ENCODE measurements at places on chromosomes 11 and 22.

- DNase-seq = no peak
Measured at GRCh38 chr11:1006762-1007161, 29.8 kb downstream of the MUC6 start.

DNA sequence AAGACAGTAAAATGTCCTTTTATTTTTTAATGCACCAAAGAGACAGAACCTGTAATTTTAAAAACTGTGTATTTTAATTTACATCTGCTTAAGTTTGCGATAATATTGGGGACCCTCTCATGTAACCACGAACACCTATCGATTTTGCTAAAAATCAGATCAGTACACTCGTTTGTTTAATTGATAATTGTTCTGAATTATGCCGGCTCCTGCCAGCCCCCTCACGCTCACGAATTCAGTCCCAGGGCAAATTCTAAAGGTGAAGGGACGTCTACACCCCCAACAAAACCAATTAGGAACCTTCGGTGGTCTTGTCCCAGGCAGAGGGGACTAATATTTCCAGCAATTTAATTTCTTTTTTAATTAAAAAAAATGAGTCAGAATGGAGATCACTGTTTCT, 1.1 kb upstream of the CCND1 start:
- no peak for DNase-seq

GRCh38 chr11:12786891-12787290, 112.7 kb downstream of the TEAD1 start:
- no peak for DNase-seq

DNA sequence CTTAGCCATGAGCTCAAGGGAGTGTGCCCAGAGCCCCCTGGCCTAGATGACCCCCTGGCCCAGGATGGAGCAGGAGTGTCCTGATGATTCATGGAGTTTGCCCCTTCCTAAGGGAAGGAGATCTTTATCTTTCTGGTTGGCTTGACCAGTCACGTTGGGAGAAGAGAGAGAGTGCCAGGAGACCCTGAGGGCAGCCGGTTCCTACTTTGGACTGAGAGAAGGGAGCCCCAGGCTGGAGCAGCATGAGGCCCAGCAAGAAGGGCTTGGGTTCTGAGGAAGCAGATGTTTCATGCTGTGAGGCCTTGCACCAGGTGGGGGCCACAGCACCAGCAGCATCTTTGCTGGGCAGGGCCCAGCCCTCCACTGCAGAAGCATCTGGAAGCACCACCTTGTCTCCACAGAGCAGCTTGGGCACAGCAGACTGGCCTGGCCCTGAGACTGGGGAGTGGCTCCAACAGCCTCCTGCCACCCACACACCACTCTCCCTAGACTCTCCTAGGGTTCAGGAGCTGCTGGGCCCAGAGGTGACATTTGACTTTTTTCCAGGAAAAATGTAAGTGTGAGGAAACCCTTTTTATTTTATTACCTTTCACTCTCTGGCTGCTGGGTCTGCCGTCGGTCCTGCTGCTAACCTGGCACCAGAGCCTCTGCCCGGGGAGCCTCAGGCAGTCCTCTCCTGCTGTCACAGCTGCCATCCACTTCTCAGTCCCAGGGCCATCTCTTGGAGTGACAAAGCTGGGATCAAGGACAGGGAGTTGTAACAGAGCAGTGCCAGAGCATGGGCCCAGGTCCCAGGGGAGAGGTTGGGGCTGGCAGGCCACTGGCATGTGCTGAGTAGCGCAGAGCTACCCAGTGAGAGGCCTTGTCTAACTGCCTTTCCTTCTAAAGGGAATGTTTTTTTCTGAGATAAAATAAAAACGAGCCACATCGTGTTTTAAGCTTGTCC, 14.3 kb downstream of the ADORA2A start:
- DNase-seq = no peak

DNA sequence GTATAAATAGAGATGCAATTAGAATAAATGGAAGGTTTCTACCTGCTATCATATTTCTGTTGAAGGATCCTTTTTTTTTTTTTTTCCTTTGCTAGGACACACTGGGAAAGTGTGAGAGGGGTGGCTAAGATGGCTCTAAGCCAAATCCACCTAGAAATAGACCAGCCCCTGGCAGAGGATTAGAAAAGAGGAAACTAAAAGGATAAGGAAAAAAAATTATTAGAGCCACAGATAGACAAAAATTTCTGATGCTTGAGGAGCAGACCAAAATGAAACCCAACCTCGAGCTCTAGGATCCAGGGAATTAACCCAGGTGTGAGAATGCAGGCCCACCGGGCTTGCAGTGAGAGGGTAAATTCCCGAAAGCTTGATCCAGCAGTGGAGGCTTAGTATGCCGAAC, 262.3 kb downstream of the CADM1 start:
- no peak for DNase-seq

GRCh38 chr11:84543367-84544159, 1083.6 kb downstream of the DLG2 start:
- DNase-seq = no peak

DNA sequence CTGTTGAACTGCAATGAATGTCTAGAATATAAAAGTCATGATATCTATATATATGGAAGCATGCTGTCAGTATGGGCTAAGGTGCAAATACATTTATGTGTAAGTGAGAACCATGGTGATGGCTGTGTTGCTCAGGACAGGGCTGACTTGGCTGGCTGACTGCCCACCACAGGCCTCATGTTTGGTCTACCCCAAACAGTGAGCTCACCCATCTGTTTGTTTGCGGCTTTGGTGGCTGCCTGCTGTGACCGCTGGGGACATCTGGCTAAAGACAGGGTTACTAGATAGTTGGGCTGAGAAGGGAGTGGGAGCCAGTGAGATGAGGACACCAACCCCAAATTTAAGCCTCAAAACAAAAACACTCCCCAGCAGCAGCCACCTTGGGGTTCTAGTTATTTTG, 6.3 kb downstream of the CD44 start:
- no peak for DNase-seq

DNA sequence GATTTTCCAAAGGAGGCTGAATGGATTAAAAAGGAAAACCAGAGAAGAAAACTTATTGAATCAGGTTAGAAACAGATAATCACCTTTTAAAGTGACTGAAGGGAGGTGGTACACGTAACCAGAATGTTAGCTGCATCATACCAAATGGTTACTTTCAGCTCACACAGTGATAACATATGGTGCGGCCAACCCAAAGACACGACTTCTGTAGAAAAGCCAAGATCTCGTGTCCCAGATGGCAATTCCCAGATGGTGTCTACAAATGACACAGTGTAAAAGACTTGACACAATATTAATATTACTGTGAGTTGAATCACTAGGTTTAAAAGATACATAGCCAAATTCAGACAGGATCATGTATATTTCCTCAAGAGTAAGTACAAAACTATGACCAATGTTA, 5.2 kb downstream of the PPP2R1B start:
- no peak for DNase-seq

GRCh38 chr11:86106916-86107315, 38.0 kb upstream of the PICALM start:
- DNase-seq = no peak

GRCh38 chr22:29641700-29642330, 38.4 kb downstream of the NF2 start:
- no peak for DNase-seq

- DNase-seq = no peak
Measured at GRCh38 chr11:43992834-43993637, 50.6 kb downstream of the C11orf96 start.

DNA sequence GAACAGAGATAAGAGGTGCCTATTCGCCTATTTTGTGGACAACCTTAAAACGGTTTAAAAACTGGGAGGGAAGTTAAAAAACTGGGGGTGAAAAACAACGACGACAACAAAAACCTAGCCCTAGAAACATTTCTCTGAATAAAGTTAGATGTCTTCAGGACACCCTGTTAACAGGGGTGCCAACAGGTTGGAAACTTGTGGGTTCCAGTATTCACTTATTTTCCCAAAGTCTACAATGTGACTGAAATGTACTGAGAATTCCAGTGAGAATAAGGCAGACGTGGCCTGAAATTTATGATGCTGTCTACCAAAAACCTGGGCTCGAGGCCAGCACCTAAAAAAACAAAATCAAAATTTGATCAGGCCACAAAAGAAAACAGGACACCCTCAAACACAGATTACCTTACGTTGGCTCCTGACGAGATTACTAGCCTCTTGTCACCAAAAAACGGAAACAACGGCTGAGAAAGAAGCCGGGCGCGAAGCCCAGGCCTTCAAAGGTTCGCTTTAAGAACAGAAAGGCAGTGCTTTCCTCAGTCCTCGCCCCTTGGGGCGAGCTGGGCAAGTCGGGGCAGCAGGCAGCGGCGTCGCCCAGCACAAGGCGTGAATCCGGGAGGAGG, 906 bp downstream of the CCDC90B start:
- DNase-seq = no peak

- DNase-seq = no peak
Measured at GRCh38 chr11:45906096-45906682, 882 bp downstream of the FREY1 start.

GRCh38 chr22:40911772-40912171, 39.4 kb upstream of the RBX1 start:
- DNase-seq = no peak

GRCh38 chr11:44623731-44624491, 58.4 kb downstream of the CD82 start:
- no peak for DNase-seq

DNA sequence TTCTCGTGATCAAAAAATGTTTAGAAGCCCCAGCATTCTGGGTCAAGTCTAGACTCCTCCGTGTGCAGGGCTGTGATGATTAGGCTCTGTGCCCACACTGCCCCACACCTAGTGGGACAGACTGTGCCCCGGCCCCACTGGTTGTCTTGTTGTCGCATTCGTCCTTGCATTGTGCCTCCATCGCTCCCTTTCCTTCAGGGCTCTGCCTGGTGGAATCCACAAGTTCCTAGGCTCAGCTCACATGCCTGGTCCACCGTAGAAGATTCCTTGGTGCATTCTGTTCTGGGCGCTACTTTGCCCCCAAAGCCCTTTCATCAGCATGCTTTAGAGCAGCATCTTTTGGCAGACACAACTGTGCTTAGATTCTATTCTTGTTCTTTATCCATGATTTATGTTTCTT, 23.5 kb upstream of the THY1 start:
- no peak for DNase-seq

DNA sequence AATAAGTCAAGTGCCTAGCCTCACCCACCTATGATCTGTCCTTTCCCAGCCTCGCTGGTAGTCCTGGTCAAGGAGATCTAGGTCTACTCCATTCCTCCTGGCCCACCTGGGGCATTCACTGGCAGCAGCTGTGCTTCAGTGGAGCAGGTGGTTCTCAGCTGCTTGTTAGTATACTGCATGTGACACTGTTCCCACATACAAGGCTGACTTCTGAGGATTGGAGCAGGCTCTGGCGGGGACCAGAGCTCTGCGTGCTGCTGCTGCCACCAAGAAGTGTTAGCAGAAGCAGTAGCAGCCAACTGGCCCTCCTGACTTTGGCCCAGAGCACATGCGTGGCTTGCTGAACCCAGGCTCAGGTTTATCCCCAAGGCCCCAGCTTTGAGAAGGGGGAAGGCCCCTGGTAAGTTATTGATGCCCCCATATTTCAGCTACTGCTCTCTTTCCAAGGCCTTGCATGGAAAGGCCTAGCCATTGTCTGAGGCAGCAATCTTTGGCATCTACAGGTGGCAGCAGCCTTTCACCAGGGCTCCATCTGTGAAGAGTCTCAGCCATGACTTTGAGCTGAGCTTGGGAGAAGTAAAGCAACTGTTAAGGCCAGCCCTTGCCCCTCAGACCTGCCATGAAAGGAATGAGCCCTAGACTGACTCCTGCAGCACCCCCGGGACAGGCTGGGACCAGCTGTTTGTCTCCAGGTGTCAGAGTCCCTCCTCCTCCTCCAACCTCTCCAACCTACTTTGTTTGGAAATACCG, 26.5 kb downstream of the ARHGAP1 start:
- no peak for DNase-seq

DNA sequence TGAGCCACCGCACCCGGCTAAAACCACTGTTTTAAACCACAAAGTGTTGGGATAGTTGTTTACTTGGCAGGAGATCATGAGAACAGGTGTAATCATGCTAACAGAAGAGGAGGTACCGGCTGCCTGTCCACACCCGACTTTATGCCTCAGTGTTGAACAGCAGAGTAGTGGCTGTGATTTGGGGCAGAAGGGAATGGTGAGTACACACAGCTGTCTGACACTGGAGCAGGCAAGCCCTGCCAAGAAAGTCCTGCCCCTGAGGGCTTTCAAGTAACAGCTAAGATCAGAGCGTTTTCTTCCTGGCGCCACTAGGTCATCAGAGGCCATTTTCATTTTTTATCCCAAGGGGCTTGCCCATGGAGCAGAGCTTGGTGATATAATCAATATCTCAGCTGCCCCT, 8.1 kb downstream of the CDKN1C start:
- DNase-seq = no peak

DNA sequence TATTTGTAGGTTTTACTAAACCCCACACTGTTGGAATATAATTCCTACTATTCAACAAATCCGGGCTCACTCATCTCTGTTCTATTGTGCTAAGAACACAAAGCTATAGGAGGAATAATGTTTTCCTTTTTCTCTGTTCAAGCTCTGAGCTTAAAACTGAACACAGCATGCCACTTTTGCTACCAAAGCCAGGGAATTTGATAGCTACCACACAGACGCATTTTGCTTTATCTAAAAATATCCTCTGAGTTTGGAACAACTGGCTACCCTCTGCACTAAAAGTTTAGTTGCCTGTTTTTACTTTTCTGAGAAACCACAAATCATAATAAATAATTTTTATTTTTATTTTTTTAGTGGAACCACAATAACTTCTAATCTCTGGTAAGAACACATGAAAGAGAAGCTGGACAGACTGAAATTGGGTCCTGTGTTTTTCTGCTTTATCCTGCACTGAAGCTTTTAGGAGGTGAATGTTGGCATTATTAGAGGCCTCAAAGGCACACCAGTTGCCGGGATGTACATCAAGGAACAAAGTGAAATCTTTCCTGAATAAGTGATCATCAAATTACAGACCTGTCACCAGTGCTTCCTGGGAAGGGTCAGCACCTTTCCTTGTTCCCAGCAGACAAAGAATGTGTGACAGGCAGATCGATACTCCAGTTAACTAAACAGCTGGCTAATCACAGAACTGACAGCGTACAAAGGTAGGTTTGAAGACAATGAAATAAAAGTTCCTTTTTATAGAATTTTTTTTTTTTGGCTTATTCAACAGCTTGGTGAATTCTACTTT, 523.2 kb upstream of the TENM4 start:
- no peak for DNase-seq

GRCh38 chr11:96960476-96960875, 570.7 kb downstream of the JRKL start:
- DNase-seq = no peak

GRCh38 chr22:24134090-24134846, 47.0 kb upstream of the SUSD2 start:
- no peak for DNase-seq

- DNase-seq = no peak
Measured at GRCh38 chr22:23226497-23226850, 46.2 kb downstream of the BCR start.

GRCh38 chr11:77677138-77677537, 39.5 kb upstream of the CLNS1A start:
- no peak for DNase-seq

GRCh38 chr11:131373095-131373725, 2.8 kb downstream of the NTM start:
- no peak for DNase-seq

GRCh38 chr11:114200351-114201133, 95.7 kb upstream of the NNMT start:
- DNase-seq = no peak

- no peak for DNase-seq
Measured at GRCh38 chr11:11579012-11579988, 42.5 kb downstream of the GALNT18 start.
